Breast epithelium (tissue), 4 donors: ENCODE measurements at places on chromosomes 1 and 21.

- DNase-seq: no peak
These were observed 418.1 kb downstream of the ADGRL2 start for GRCh38 chr1:82218846-82219245.

DNA sequence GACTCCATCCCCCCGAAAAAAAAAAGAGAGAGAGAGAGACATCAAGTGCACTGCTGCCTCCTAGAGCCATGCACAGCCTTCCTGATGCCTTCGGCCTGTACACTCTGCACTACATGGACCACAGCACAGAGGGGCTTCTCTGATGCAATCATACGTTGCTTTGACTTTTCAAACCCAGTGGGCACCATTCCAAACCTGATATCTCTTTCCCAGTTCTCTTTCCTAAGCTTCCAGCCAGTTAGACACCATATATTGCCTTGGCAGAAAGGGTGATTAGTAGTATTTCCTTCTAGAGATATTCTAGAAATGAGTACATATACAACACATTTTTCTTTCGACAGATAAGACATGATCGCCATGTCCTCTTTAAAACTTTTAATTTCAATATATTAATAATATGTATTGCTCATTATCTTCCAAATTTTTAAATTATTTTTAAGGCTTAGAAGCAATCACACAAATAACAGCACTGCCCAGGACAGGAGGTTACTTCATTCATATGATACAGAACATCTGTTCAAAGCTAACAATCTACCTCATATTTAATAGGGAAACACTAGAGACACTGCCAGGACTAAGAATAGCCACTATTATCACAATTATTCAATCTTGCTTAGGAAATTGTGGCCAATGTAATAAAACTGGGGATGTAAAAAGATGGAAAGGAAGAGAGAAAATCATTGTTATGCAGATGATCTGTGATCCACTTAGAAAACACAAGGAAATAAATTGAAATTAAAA is 9.9 kb downstream of the CLCA1 start:
- no peak for DNase-seq

DNA sequence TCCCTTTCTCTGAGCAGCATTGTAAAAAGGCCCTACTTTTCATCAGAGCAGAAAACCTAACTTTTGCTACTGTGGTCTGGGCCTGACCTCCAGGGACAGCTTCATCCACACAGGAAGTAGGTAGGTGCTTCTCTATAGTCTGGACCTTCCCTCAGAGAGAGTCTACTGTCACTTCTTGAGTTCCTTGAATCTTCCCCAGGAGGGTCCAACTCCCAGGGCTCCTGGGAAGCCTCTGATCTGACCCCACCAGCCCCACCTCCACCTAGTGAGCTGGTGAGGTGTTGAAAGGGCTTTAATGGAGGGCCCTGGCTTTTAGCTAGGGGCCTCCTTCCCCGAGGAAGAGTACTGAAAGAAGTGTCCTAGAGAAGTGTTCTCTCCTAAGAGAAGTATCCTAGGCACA is 2.7 kb upstream of the VANGL2 start:
- no peak for DNase-seq

DNA sequence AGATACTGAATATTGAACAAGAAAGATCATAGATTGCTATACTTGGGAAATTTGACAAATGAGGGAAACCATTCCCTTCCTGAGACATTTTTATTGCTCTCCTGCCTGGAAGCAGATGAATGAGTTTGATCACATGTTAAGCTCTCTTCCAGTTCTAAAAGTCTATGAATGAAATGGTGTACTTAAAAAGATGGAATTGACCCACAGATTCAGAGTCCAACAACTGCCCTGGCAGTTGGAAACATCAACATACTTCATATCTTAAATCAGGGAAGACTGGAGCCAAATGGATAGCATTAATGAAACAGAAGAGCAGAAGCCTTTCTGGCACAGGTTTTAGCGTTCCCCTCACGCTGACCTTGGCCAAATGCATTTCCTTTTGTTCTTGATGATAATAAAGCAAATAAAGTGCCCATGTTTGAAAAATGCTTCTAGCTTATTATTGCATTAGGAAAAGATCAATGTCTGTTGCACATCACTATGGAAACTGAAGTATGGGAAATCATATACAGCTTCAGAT is 142.6 kb downstream of the ESRRG start:
- no peak for DNase-seq

- no peak for DNase-seq
These were observed 593 bp upstream of the CD53 start for GRCh38 chr1:110872366-110872744.

DNA sequence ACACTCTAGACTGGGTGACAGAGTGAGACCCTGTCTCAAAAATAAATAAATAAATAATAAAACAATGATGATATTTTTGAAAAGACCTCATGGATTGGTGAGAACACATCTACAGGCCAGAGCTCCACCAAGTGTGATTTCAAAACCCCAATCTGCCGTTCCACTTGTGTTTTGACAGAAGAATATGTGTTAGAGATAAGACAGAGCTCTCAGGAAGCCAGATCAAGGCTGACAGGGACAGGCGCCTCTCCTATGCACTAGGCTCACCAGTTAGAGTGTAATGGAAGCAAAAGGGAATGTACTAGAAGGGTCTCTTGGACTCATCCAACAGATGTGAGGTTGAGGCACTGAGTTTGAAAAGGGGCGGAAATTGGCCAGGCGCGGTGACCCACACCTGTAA is 110.7 kb upstream of the ERRFI1 start:
- DNase-seq: no peak

GRCh38 chr21:18986197-18986596 is 582.6 kb upstream of the TMPRSS15 start:
- no peak for DNase-seq

DNA sequence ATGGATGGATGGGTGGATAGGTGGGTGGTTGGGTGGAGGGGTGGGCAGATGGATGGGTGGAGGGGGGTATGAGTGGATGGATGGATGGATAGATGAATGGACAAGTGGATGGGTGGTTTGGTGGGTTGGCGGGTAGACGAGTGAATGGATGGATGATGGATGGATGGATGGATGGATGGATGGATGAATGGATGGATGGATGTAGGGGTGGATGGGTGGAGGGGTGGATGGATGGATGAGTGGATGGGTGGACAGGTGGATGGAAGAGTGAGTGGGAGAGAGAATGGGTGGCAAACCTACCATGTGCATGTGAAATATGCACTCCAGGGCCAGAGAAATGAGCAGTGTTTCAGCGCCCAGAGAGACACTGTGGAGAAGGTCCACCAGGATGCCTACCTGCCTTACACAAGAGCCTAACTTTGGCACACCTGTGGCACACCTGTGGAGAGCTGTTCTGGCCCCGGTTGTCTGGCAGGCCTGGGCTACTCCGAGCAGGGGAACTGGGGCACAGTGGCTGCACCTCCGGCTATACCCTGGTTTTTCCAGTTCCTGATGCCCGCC is 12.8 kb downstream of the EPHA2 start:
- DNase-seq: no peak

DNA sequence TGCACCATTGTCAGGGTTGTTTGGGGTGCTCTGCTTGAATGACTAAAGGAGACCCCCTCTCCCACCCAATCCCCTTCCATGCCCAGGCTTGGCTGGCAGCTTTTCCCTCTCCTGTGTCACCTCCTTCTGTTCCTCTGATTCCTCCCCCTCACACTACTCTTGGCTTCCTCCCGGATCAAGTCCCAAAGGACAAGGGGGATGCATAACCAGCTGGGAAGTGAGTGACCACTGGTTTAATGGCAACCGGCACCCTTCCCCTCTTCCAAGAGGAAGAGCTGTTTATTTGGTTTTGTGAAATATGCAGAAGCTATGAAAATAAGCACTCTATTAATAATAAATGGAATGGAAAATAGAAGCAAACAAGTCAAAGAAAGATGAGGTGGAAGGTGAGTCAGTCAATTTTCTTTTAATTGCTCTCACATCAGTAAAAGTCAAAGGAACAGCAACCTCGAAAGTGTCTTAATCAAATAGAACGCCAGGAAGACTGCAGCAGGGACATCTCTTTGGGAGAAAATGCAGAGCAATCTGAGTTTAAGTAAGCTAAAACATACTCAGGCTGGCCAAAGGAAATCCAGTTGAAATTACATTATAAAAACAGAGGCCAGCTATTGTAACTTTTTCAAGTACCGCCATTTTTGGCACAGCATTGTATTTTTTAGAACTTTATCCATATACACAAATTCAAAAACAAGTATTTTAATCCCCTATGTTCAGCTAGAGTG is 322.5 kb downstream of the SIPA1L2 start:
- DNase-seq: no peak

- no peak for DNase-seq
These were observed 20.1 kb downstream of the TP73 start for GRCh38 chr1:3672231-3672970.

- DNase-seq: no peak
These were observed 64.7 kb downstream of the KCND3 start for GRCh38 chr1:111924786-111925185.

DNA sequence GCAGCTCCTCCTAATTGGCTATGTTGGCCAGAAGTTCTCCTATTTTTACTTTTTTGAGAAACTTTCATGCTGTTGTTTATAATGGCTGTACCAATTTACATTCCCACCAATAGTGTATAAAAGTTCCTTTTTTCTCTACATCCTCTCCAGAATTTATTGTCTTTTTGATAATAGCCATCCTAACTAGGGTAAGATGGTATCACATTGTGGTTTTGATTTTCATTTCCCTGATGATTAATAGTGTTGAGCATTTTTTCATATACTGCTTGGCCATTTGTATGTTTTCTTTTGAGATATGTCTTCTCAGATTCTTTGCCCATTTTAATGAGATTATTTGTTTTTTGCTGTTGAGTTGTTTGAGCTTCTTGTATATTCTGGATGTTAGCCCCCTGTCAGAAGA is 46.8 kb downstream of the NTMT2 start:
- no peak for DNase-seq

DNA sequence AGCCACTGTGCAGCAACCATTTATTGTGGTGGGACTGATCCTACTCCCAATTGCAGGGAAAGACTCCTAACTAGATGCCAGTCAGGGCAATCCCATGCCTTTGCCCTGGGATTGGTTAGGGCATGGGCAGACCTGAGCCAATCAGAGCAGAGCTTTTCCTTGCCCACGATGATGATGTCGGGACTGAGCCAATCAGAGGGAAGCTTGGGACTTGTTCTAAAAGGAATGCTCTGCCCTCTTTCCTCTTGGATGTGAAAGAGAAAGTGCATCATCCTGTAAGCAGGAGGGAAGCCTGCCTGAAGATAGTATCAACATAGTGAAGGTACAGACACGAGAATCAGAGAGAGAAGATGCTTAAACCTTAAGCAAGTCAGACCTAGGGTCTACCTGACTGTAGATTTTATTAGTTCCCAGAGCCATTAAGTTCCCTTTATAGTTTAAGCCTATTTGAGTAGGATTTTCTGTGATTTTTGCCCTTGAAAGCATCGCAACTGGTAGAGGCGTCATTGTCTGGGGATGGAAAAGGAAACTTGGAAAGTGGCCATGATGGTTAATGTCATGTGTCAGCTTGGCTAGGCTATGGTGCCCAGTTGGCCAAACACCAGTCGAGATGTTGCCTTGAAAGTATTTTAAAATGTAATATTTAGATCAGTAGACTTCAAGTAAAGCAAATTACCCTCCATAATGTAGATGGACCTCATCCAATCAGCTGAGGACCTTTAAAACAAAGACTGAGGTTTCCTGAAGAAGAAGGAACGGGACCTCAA is 19.9 kb downstream of the IRF2BP2 start:
- DNase-seq: no peak

DNA sequence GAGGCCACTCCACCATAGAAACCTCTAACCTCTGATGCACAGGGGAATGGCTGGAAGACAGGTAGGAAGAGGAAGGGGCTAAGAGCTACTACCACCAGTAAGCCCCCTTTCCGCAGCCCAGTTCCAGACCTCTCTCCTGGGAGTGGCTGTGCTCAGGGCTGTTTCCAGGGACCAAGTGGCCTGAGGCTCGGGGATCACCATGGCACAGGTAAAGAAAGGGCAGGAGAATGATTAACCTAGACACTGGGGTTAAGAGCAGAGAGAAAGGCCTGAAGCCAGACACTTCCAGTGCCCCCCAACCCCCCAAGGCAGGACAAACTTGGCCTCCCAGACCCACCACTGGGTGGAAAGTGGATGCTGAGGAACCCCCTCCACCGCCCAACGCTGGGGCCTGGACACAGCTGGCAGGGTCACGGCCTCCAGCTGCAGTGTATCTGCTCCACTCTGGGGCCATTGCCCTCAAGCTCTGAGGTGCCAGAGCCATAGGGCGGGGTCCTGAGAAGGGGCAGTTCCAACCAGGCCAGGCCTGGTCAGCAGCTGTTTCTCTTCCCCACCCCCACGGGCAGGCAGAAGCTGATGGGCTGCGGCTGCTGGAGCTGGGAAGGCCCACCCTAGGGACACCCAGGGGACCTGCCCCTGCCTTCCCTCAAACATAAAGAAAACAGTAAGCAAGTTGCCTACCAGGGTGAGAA is 2.6 kb downstream of the TAGLN2 start:
- no peak for DNase-seq

- peak; percentile 75 for DNase-seq
These were observed 6.5 kb downstream of the WNT3A start for GRCh38 chr1:228013131-228013934.

DNA sequence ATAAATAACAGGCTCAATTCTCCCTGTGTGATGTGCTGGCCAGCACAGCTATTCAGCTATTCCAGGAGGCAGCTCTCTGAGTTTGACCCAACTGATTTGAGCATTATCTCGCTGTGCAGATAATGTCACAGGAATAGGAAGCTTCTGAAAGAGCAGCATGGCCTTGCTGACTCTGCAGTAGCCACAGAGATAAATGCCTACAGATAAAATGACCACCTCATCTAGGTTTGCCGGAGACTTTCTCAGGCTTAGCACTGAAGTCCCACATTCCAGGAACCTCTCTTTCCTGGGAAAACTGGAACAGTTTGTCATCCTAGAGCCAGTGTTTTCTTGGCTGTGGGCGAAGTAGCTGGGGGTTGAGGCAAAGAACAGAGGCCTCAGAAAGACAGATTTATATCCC is 98.9 kb downstream of the MRPL39 start:
- no peak for DNase-seq

GRCh38 chr21:21458124-21458631 is 460.0 kb downstream of the NCAM2 start:
- no peak for DNase-seq

DNA sequence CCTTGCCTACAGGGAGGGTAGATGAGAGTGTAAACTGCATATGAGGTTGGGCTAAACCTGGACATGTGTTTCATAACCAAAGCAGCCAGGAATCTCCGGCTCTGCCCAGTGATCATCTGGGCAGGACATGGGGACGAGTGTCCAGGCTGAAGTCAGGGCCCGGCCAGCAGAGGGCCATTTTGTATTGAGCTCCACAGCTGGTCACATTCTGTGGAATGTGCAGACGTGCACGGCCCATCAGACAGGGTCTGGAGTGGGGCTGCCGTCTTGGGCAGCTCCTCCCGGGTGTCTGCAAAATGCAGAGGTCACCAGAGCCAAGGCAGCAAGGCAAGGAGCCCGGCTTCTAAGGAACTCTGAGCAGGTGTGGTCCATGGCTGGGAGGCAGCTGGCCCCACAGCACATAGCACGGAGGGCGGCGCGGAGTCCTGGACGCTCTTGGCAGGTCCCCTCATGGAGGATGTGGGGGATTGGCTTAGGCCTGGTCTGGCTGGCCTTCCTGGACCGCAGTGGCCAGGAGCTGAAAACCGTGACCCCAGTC is 6.2 kb downstream of the LRRC3 start:
- no peak for DNase-seq
